ENCODE measurements at places on chromosomes 11 and 22. TPM values are rescaled to one million over a fixed set of nuclear protein-coding genes. Genes with fewer than 3 reads are reported as not detected.

DNA sequence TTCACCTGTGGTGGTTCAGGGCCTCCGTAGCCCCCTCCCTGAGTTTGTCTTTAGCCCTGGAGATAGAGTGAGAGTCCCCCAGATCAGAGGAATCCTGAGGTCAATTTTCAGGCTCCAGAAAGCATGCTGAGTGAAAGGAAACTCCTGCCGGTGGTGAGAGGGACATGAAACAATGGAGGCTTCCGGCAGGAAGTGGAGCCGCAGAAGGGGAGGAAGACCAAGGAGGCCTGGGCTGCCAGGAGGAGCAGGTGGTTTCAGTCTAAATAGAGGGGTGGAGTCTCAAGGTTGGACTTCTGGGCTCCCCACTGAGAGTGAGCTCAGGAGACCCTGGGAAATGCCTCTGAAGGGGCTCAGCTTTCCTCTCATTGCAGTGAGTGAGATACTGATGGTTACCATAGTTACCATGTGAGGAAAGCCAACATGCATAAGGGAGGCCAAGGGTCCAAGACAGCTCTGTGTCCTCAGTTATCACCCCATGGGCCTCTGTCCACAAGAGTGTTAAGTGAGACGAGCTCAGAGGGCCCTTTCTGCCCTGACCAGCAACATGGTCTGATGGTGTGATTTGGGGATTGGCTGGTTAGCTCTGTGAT, 10.7 kb downstream of the SLCO2B1 start:
- no peak for DNase-seq

- DNase-seq: no peak
Observed at GRCh38 chr11:21430537-21430936, 761.2 kb downstream of the NELL1 start.

- DNase-seq: no peak
Observed at GRCh38 chr11:115707180-115707905, 203.1 kb upstream of the CADM1 start.

DNA sequence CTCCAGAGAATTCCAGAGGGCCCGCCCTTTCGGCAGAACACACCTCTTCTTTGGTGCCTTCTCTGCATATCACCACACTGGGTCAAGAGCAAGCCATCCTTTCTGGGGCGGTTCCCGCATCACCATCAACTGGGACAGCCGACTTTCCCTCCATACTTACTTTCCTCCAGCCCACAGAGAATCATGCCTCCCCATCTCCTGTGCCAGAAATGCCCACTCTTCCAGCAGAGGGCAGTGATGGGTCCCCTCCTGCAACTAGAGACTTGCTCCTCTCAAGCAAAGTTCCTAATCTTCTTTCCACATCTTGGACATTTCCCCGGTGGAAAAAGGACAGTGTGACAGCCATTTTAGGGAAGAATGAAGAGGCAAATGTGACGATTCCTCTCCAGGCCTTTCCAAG, 157.7 kb downstream of the C11orf91 start:
- no peak for DNase-seq

DNA sequence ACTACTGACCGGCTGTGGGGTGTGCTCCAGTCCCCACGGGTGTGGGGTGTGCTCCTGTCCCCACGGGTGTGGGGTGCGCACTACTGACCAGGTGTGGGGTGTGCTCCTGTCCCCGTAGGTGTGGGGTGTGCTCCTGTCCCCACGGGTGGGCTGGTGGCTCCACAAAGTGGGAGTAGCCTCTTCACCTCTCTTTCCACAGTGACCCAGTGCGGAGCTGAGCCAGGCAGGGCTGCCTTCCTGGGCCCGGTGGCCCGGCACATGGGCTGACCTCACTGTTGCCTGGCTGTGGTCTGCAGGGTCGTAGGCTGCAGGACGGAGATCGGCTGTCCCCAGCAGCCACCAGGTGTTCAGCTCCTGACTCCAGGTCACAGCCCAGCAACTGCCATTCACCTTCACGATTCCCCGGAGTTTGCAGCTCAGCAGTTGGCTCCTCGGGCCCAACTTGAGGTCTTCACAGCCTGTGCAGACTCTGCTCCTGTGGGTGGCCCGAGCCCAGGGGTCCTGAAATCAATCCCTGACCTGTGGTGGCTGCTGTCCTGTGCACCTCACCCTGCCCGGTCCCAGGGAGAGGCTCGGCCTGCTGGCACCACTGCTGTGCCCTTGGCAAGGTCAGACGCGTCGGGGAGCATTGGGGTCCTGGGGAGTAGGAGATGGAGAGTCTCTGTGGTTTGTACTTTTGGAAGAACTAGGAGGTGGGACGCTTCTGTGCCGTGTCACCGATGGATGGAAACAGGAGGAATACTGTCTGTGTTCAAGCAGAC, 414.3 kb downstream of the TBC1D22A start:
- DNase-seq: peak; percentile 64

DNA sequence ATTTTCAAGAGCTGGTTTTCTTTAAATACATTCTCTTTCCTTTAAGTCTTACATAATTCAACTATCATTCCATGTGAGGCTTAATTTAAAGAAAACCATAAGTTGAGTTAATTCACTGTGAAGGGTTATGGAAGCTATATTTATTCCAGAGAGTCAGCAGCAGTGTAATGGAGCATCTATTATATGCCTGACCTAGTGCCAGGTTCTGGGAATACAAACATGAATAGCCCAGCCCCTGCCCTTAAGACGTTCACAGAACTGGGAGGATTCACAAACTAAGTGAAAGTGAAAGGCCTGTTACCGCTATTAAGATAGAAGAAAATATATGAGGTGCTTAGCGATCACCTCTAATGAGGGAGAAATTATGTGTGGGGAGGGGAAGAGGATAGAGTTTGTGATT, 408.9 kb upstream of the CCDC90B start:
- no peak for DNase-seq

DNA sequence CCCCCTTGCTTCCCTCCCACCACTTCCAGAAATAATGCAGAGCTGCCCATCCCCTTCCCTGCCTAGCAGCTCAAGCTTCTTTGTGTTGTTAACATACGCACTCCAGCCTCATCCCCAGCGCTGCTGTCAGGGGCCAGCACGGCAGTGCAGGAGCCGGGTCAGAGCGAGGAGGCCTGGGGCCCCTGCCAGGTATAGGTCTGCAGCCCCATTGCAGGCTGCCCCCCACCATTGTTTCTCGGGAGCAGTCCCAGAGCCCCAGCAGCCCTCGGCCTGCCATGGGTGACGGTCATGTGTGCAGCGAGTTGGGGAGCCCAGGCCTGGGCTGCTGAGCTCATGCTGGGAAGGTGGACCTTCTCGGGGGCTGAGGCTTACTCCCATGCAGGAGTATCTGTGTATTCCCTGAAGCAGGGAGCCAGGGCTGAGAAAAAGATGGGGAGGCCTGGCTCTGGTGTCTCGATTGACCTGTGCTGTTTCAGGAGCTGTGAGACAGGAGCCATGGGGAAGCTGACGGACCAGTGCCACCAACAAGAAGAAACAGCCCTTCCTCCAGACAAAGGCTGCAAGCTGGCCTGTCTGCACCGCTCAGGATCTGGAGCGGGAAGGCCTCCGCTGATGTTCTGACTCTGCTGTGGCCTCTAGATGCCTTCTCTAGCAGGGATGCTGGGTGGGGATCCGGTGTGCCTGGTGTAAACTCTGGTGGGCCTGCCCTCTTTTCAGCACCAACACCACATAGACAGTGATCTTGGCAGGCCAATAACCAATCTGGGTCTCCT, 220.5 kb upstream of the B3GAT1 start:
- peak; percentile 61 for DNase-seq

DNA sequence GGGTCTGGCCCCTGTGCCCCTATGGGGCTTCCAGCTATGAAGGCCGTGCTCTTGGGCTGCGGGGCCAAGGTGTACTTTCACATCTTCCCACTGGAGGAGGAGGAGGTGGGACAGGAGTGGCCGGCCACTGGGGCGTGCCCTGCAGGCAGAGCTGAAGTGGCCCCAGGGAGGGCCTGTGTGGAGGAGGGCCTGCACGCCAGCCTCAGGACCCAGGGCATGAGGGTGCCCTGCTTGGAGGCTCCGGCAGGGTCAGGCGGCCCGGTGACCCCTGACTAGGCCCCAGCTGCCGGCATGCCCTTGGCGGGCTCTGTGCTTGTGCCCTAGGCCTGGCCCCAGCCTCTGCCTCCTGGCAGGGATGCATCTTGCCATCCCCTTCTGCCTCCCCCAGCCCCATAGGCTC, 5.2 kb downstream of the PRR5 start:
- DNase-seq: peak; percentile 73

DNA sequence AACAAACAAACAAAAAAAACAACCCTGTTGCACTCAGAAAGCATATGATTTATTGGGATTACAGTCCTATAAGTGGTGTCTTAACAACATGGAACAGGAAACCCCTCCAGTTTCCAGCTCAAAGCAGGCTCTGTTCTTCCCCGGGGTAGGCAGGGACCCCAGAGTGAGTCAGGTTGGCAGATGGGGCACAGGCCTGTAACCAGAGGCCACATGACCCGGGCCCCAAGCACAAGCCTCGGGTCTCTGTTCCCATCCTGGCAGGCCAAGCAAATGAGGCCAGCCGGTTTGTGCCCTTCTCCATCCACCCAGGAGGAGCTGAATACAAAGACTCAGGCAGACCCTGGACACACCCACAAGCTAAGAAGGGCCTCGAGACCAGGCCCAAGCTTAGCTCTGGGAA, 75.8 kb downstream of the NAT10 start:
- no peak for DNase-seq

GRCh38 chr11:80280737-80281136, 839.9 kb upstream of the TENM4 start:
- no peak for DNase-seq

GRCh38 chr11:57506522-57506921, 9.0 kb downstream of the SLC43A1 start:
- no peak for DNase-seq

GRCh38 chr22:48448821-48449220, 1378.9 kb downstream of the BRD1 start:
- DNase-seq: peak; percentile 61

PLAAT2 gene
- not detected for total RNA-seq

Data from spleen (tissue), 13 donors.